ENCODE measurements at places on chromosomes 6 and 20.

GRCh38 chr6:166715065-166715464, 88.0 kb upstream of the RPS6KA2 start:
- DNase-seq: no peak

GRCh38 chr6:109252261-109253041, 129.8 kb downstream of the CD164 start:
- no peak for DNase-seq

DNA sequence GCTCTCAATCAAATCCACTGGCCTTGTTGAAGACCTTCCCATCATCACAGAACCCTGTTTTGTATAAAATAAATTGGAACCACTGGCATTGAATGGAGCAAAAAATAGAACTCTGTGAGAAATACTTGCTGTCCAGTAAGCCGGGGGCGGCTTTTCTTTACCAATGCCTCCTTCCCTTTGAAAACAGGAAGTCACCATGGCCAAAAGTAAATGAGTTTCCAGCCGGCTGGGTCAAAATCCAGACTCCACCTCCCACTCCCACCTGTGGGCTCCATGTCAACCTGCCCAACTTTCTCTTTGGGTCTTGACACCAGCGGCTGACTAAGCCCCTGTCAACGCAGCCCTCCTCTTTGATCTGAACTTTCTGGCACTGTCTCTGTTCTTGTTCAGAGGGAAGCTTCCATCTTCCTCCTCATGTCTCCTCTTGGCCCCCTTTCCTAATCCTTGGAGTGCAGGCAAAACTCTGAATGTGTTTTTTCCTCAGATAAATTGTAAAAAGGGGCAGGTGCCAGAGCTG, 95.2 kb downstream of the TFAP2C start:
- no peak for DNase-seq

DNA sequence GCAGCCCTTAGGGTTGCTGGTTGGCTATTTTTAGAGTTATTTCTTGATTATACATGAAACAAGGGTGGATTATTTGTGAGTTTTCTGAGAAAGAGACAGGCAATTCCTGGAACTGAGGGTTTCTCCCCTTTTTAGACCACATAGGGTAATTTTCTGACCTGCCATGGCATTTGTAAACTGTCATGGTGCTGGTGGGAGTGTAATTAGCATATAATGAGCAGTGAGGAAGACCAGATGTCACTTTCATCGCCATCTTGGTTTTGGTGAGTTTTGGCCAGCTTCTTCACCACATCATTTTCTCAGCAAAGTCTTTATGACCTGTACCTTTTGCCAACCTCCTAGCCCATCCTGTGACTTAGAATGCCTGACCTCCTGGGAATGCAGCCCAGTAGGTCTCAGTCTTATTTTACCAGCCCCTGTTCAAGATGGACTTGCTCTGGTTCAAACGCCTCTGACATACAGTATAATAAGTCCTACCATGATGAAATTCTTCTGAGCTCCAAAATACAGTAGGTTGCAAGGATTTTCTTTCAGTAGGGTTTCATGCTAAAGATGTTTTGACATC, 117.1 kb downstream of the ISM1 start:
- no peak for DNase-seq

- no peak for DNase-seq
Observed at GRCh38 chr6:91045161-91045560, 458.3 kb upstream of the MAP3K7 start.

- DNase-seq: no peak
Observed at GRCh38 chr6:37490536-37491170, 9.0 kb downstream of the CCDC167 start.

DNA sequence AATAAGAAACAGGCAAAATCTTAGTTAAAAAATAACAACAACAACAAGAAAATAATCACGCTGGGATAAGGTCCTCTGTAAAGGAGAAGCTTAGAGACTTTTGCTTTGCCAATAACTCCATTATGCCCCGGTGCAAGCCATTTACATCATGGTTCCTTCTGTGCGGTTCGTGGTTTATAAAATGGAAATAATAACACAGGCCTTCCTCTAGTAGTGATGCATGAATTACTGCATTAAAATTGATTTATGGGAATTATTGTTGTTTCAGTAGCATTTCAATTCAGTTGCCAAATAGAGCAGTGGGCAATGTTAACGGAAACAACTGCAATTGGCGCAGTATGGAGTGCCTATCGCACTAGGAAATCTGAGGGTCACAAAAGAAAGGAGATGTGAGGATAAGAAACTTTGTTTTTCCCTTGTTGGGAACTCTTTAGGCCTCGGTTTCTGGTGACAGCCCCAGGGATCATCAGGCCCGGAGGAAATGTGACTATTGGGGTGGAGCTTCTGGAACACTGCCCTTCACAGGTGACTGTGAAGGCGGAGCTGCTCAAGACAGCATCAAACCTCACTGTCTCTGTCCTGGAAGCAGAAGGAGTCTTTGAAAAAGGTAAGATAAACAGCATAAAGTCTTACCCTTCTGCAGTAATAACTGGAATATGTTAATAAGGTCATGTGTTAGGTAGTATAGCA, 1.1 kb downstream of the CD109 start:
- DNase-seq: no peak

- DNase-seq: no peak
Observed at GRCh38 chr6:70176842-70177550, 125.9 kb downstream of the COL9A1 start.

DNA sequence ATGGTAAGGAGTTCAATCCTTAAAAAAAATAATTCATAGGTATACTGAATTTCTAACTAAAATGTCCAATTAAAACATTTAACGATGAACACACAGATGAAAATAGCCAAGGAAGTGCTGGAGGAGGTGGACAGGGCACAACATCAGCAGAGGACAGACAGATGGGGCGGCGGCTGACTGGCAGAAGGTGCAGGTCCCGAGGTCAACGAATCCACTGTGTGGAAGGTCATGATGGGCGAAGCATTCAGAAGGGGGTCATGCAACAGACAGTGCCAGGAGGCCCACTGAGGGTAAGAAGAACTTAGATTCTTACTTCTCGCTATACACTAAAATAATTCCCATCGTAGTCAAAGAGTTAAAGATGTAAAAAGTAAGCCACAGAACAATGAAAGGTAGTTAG, 34.2 kb upstream of the FRMD1 start:
- DNase-seq: no peak

DNA sequence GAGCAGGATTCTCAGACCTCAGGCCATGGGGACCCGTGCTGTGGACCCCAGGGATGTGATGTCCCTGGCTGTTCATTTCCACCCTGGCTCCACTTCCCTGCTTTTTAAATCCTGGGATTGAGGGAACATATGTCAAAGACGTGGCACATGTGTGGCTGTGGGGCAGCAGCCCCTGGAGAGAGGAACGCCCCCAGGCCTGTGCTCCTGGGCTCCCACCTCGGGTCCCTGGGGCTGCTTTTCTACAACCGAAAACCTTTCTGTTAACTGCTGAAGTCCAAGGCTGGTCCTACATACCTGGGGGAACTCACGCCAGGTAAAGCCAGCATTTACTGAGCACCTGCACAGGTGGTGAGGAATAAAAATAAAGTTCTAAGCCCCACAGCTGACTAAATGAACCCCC, 102.3 kb upstream of the FRMD1 start:
- DNase-seq: no peak

DNA sequence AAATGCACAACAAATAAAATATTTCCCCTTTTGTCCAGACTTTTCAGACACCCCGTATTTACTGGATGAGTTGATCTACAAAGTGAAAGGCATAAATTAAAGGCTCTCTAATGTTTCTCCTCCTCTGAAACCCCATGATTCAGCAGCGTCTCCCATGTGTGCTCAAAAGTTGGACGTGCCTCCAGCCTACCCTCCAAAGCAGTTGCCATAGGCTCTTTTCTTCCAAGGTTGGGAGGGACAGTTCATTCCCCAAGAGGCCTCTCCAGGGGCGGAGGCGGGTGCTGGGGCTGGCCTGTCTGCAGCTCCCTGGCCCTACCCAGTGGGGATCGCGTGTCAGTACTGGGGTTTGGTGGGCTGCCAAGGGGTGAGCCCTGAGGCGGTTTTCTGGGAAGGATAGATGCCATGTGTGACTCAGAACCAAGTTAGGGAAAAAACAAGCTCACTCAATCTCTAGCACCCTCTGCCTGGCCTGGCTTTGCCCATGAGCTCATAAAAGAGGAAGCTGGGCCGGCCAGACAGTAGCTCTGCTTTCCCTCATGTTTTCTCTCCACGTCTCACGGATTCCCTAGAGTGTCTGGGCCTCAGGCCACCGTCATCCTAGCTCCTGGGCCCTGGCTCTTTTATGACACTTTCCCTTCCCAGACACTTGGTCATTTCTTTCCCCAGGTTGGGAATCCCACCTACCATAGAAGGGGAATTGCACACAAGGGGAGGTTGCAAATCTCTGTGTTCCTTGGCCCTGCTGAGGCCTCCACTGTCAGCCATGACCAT, 8.0 kb upstream of the IER3 start:
- DNase-seq: no peak

DNA sequence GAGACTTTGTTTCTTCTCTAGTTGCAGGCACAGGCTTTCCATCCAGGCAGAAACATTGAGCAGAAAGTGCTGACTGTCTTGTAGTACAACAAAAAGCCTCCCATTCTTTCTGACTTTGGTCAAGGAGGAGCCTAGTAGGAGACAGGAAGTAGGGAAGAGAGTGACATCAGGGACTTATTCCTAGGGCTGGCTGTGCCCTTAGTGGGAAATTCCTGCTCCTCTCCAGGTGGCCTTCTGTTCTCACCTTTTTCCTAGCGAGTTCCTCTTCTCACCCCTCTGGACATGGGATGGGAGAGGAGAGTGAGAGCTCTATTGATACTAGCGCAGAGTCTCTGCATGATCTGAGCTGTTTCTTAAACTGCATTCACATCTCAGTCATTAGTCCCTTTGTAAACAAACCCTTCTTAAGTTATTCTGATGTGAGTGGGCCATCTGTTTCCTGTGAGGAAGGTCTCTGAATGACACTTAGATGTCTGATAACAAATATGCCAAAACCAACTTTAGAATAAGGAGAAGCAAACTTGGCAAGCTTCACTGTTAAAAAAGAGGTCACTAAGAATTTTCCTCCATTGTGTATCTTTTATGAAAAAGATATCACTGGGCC, 455.0 kb downstream of the GJA1 start:
- DNase-seq: no peak

GRCh38 chr6:7132398-7133035, 24.8 kb downstream of the RREB1 start:
- DNase-seq: no peak

DNA sequence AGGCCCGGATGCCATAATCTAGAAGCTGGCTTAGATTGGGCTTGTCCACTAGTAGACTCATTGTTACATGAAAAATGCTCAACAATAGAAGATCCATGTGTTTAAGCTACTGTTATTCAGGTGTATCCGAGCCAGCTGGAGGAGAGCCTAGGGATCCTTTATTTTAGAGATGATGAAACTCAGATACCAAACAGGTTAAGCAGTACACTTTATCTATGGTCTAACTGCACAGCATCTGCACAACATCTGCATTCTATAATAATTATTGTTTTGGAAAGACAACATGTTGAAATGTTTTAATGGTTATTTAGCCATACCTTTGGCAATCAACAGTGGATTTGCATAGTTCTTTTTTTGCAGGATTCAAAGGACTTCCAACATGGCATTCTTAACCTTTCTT, 134.1 kb downstream of the RFPL4B start:
- DNase-seq: no peak

GRCh38 chr6:90820436-90820835, 233.6 kb upstream of the MAP3K7 start:
- DNase-seq: no peak

DNA sequence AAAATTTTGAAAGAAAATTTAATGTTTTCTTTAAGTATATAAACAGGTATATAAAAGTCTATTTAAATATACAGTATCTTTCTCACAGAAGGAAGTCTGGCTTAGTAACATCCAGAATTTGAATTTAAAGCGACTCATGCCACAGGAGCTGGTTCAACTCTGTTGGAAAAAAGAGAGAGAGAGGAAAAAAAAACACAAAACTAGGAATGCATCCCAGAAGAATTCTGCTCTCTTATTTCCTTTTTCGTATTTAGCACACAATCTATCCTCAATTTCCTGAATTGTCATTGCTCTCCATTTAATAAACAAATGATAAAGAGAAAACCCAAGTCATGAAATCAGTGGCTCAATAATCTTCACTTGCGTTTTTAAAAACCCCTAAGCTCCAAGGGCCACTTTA, 107.5 kb upstream of the SCAF8 start:
- DNase-seq: no peak

DNA sequence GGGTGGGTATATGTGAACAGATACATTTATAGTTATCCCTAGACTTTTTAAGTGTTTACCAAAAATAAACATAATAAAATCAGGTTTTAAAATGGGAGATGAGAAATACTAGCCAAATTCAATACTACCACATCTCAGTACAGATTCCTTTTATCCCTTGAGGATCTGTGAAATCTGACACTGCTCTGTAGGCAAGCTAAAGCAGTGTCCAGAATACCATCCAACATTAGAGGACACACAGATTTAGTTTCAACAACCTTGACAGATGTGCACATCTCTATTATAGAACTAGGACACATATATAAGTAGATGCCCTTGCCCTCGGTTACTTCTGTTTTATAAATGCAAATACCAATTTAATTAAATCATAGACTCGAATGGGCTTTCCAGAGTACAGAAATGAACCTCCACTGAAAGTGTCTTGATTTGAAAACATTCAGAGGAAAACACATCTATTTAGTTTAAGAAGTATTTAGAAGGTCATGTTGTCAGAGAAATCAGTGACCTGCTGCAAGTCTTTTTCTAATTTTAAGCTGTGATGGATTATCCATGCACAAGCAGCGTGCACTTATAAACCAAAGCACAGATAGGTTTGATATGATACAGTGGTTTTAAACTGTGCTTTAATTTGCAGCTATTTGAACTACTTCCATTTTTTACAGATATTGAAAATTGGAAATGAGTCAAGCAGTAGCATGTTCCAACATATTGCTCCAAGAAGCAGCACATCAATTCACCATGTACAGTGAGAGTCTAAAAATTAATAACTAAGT, 156.3 kb upstream of the EPHA7 start:
- DNase-seq: no peak

DNA sequence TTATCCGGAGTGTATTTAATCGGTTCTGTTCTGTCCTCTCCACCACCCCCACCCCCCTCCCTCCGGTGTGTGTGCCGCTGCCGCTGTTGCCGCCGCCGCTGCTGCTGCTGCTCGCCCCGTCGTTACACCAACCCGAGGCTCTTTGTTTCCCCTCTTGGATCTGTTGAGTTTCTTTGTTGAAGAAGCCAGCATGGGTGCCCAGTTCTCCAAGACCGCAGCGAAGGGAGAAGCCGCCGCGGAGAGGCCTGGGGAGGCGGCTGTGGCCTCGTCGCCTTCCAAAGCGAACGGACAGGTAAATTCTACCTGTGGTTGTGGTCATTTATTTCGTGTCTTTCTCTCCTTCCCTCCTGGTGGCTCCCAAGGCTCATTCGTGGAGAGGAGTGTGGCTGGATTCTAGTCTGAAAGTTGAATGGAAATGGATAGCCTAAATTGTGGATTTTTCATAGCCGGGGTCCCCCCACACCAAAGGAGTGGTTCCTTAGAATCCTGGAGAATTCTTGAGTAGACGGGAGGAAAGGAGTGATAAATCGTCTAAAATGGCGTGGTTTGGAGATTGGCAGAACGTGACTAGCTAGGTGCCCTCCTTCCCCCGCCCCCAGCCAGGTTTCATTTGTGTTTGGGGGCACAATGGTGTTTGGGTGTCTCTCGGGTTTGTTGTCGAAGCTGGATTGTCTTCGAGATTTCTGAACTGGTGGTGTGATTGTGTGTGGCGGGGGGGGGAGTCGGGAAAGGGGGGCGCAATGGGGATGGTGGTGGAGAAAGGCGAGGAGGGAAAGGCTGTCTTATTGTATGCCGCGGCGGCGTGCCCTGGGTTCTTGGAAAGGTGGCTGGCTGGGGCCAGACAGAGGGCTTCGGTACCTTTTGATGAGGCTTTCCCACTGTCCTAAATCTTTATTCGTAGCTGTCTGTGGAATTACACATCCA, 673 bp downstream of the MARCKS start:
- DNase-seq: no peak
